ENCODE measurements at places on chromosomes 13 and 19.

DNA sequence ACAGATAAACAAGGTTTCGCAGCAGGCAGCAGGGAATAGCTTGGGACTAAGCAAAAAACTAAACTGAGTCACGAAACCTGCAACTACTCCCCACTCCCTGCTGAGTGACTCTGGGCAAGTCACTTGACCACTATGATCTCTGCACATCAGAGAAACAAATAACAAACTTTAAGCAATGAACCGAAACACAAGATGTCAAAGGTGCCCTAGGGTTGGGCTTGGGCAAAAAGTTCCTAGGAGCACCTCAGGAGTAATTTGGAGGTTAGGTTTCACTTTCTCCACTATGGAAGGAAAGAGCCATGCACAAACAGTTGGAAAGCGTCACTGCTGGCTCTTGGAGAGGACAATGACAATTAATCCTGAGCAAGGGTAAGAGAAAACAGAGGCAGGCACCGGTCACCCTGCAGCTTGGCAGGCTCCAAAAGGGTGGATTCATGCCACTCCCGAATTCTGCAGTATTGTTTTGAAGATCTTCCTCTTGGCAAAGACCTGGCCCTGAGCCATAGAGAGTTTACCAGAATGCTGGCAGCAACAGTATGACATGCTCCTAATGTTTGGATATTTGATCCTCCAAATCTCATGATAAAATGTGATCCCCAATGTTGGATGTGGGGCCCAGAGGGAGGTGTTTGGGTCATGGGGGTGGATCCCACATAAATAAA is 60.3 kb downstream of the CRYL1 start:
- no peak for DNase-seq

- no peak for DNase-seq
These were observed 495.4 kb downstream of the LMO7 start for GRCh38 chr13:76131551-76131950.

GRCh38 chr19:55082020-55082851 is 6.6 kb downstream of the EPS8L1 start:
- peak; percentile 30 for DNase-seq

GRCh38 chr19:6108721-6109633 is 1.3 kb downstream of the RFX2 start:
- DNase-seq = peak; percentile 72

DNA sequence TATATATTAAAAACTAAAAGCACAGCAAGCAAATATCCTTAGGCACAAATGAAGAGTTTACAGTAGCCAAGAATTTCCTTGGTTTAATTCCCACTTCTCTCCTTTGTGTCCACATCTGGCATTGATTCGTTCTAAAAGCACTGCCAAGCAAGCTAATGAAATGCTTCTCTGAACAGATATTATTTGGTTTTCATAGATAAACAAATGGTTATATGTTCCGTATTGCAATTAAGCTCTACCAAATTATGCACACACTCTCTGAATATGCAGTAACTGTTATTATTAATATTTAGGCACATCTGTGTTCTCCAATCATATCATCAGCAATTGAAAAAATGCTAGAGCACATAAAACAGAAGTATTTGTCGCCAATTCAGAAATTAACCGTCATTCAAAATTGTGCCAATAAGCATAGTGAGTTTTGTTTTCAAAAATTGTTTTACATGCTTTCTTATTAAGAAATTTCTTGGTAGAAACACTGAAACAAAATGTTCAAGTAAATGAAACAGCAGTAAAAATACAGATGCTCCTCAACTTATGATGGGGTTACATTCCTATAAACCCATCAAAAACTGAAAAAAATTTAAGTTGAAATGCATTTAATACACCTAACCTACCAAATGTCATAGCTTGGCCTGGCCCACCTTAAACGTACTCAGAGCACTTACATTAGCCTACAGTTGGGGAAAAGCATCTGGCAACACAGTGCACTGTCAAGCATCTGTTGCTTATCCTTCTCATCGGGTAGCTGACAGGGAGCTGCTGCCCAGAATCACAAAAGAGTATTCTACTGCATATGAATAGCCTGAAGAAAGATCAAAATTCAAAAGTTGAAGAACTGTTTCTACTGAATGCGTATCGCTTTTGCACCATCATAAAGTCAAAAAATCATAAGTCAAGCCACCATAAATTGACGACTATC is 2134.7 kb downstream of the PCDH9 start:
- no peak for DNase-seq

DNA sequence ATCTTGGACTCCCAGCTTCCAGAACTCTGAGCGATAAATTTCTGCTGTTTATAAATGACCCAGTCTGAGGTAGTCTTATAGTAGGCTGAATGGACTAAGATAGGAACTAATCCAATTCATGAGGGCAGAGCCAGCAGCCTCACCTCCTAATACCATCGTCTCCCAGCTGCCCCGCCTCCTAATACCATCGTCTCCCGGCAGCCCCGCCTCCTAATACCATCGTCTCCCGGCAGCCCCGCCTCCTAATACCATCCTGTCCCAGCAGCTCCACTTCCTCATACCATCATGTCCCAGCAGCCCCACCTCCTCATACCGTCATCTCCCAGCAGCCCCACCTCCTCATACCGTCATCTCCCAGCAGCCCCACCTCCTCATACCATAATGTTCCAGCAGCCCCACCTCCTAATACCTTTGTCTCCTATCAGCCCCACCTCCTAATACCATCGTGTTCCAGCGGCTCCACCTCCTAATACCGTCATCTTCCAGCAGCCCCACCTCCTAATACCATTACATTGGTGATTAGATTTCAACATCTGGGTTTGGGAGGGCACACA is 2.4 kb upstream of the ARGLU1 start:
- DNase-seq = peak; percentile 47

- DNase-seq = no peak
These were observed 5.6 kb downstream of the KLK2 start for GRCh38 chr19:50878851-50879250.

- DNase-seq = no peak
These were observed 60.8 kb downstream of the CCNA1 start for GRCh38 chr13:36493046-36493445.

DNA sequence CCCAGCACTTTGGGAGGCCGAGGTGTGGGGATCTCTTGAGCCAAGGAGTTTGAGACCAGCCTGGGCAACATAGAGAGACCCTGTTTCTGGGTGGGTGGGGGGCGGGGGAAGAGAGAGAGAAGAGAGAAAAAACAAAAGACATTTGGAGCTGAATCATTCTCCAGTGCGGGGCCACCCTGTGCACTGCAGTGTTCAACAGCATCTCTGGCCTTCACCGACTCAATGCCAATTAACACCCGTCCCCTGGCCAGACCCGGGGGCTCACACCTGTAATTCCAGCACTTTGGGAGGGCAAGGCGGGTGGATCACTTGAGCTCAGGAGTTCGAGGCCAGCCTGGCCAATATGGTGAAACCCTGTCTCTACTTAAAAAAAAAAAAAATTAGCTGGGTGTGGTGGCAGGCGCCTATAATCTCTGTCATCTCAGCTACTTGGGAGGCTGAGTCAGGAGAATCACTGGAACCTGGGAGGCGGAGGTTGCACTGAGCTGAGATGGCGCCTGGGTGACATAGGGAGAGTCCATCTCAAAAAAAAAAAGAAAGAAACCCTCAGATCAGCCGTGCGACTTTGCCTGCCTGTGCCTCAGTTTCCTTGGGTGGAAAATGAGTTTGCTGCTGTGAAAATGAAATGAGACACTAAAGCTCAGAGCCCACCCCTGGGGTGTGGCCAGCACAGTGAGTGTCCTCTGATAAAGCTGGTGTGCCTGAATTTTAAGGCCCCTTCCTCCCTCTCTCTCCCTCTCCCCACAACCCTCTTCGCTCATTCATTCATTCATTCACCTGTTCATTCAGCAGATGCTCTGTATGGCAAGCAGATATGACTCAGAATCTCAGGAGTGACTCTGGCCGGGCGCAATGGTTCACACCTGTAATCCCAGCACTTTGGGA is 6.4 kb downstream of the KLF2 start:
- DNase-seq = no peak

- DNase-seq = no peak
These were observed 483.0 kb upstream of the NBEA start for GRCh38 chr13:34458756-34459715.

DNA sequence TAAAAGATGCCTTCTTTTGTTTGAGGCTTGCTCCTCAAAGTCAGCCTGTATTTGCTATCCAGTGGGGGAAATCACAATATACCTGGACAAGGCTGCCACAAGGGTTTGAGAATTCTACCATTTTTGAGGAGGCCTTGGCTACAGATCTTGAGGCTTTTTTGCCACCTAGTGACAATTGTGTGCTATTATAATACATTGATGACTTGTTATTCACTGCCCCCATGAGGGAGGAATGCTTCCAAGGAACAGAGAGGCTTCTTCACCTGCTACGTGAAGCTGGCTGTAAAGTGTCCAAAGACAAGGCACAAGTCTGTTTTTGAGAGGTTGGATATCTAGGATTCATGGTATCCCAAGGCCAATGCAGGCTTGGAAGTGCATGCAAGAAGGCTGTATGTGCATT is 72.5 kb downstream of the ZNF708 start:
- no peak for DNase-seq

- no peak for DNase-seq
These were observed 352.4 kb upstream of the HTR2A start for GRCh38 chr13:47249266-47249665.

DNA sequence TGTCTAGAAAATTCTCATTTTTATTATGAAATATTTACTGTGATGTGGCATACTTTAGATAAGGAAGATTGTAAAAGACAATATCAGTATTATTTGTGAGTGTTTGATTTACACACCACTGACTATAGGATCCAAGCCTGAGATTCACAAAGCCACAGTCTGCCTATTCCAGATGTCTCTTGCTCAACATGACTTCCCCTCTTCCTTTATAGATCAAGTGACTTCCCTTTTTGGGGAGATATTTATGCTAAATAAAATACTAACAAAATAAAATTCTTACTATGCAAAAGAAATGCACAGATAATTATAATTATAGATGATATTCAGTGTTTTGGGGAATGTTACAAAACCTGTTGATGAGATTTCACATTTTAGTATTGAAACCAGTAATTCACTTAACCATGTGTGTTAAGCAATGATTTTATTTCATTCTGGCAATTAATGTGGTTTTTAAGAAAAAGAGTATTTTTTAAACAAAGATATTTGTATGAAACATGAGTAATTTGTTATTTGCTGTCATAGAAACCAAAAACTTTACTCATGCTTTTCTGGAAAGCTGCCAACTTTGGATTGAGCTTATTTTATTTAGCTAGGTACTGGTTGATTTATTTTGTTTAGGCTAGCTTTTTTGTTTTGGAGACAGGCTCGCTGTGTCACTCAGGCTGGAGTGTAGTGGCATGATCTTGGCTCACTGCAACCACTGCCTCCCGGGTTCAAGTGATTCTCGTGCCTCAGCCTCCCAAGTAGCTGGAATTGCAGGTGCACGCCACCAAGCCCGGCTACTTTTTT is 13.7 kb upstream of the GPR183 start:
- DNase-seq = no peak

DNA sequence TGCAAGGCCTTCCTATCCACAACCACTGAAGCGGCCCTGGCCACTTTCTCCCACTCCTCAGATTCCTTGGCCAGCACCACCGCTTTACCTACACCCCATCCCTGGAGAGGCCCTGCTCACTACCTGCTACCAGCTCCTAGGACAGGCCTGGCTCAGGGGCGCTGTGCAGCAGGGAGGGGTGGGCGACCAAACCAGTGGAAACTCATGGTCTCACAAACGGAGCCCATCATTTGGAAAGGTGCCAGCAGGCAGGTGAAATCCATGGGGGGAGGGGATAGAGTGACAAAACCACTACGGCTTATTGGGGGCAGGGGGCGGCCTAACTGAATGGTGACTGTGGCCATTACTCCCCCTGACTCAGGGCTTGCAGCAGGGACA is 27.6 kb downstream of the C19orf47 start:
- DNase-seq = no peak

GRCh38 chr13:109026266-109026665 is 396.9 kb downstream of the MYO16 start:
- no peak for DNase-seq

Data from stimulated activated CD4-positive, alpha-beta T cell treated with anti-CD3 and anti-CD28 coated beads, Interleukin-1b, Interleukin-23, amount 100 ng/mL, for 4 hours (primary cell).